Stimulated activated CD8-positive, alpha-beta memory T cell treated with anti-CD3 and anti-CD28 coated beads, Interleukin-15, amount 100 ng/mL, for 1 hour (primary cell): ENCODE measurements at places on chromosomes 6 and 20.
A peak's percentile ranks its signal among the peaks of the same experiment; 100 is the strongest.

DNA sequence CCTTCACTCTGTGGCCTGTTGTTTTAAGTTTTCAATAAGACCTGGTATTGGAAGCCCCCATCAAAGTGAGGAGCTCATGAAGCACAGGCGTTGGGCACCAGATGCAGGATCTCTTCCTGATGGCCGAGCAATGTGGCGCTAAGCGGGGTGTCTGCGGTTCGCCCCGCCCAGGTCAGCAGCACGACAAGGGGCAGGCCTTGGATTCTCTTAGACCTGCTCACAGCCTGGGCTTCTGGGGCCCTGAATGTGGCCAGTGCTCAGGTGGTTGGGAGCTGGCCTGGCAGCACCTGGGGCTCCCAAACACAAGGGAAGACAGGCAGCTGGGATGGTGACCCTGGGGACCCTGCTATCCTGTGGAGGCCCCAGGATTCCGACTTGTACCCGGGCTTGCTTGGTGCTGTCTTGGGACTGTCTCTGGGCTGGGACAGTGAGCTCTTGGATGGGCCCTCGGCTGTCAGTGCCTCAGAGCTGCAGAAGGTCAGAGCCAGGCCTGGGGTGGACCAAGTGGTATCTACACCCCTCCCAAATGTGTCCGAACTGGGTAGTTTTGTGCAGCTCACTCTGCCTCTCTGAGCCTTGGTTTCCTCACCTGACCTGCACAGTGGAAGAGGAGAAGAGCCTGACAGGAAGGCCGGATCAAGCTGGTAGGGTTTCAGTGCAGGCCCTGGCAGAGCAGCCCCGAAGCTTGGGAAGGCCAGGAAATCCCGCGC, 69.1 kb downstream of the PHACTR3 start:
- no peak for DNase-seq

- DNase-seq: peak; percentile 1
Measured at GRCh38 chr20:13302647-13303450, 81.8 kb downstream of the ISM1 start.

GRCh38 chr20:50220894-50221365, 30.3 kb downstream of the CEBPB start:
- DNase-seq: no peak

DNA sequence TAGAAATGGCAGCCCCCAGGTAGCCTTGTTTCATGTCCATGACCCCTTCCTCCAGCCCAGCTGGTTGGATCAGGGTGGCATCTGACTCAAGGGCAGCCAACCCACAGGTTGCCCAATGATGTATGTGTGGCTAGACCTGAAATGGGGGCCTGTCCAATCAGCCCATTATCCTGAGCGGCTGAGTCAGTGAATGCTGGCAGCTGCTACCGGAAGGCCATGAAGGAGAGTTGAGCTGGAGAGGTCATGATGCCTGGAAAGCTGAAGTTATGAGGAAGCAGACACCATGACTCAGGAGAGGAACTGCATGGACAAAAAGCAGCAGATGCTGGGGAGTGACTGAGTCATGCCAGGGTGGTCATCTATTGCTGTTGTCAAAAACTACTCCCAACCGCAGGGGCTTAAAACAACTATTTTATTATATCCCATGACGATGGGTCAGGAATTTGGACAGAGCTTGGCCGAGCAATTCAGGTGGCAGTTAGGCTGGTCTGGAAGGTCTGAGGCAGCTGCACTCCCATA, 67.3 kb downstream of the MDGA1 start:
- DNase-seq: no peak

DNA sequence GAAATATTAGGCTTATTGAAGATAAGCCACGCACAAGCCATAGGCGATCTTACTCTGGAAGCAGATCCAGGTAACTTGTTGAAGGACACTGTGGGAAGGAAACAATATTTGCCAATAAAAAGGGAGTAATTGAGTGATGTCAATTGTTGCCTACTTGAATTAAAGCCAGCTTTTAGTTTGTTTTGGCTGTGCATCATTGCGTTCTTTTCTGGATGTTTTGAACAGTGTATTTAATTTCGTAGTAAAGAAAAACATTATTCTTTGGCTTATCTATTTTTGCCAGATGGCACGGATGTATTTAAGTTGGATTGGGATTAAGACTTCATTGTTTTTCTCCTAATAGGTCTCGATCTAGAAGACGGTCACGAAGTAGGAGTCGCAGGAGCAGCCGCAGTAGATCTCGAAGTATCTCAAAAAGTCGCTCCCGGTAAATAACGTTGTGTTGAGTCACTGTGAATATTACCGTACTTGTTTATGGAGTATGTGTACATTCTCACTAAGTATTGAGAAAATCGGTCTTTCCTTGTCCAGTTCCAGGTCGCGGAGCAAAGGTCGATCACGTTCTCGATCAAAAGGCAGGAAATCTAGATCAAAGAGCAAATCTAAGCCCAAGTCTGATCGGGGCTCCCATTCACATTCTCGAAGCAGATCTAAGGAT, 2.6 kb downstream of the SRSF6 start:
- DNase-seq: no peak

DNA sequence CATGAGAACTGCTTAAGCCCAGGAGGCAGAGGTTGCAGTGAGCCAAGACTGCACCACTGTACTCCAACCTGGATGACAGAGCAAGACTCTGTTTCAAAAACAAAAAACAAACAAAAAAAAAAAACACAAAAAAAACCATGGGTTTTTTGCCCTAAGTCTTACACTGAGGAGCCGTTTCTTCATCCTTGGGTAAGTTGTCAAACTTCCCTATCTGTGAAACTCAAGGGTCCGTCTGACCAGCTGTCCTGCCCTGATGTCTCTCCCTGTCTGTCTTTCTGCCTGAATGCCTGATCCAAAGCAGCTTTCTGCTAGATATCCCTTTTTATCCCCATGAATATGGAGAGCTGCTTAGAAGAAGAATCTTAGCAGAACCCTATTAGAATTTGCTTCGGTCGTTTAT, 41.3 kb upstream of the CLDN20 start:
- DNase-seq: no peak

DNA sequence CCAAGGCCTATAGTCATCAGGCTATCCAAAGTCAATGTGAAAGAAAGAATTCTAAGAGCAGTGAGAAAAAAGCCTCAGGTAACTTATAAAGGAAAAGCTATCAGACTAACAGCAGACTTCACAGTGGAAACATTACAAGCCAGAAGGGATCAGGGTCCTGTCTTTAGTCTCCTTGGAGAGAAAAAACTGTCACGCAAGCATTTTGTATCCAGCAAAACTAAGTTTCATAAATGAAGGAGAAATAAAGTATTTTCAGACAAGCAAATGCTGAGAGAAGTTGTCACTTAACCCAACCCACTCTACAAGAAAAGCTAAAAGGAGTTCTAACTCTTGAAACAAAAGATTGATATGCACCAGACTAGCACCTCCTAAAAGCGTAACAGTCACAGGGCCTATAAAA, 28.1 kb downstream of the CITED2 start:
- DNase-seq: no peak

- no peak for DNase-seq
Measured at GRCh38 chr20:35981969-35982368, 13.6 kb downstream of the CNBD2 start.

- DNase-seq: peak; percentile 12
Measured at GRCh38 chr6:159727717-159728445, 575 bp downstream of the WTAP start.

DNA sequence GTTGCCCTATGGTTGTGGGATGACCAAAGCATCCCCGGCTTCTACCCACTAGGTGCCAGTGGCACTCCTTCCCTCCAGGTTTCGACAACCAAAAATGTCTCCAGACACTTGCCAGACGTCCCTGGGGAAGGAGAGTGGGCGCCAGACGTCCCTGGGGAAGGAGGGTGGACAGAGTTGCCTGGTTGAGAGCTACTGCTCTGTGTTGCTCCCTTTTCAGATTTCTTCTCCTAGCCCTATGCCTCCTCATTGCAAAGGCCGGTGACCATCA, 13.1 kb downstream of the LRRC73 start:
- no peak for DNase-seq

GRCh38 chr6:77180326-77180725, 283.0 kb downstream of the HTR1B start:
- DNase-seq: no peak

DNA sequence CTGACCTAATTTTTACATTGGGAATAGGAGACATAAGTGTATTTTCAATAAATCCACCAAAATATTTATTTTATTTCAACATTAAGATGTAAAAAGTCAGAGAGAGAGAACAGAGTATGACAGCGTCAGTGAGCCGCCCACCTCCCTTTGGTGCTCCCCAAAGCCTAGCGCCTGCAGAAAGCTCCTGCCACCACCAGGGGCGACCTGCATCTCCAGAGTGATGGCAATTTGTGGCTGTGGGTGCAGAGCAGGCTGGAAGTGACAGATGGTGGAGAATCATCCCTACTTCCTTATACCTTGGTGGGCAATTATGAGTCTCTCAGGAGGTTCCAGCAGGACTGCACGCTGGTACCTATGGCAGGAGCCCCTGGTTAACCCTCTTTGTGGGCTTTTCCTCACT, 87.3 kb downstream of the PTPRT start:
- DNase-seq: no peak

DNA sequence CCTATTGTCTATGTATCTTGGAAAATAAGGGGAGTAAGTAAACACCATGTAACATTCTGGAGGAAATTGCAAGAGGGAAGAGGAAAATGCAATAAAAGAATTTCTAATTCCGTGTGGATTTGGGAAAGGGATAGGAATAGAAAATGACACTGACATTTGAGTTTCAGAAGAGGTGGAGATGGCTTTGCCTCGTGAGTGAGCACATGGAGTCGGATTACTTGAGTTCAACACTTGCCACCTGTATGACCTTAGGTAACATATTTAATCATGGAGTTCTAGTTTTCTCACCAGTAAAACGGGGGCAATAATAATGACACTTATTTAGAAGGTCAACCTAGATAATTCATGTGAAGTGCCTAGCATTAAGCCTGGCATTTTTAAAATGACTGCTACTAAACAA, 10.8 kb upstream of the PBOV1 start:
- DNase-seq: no peak

DNA sequence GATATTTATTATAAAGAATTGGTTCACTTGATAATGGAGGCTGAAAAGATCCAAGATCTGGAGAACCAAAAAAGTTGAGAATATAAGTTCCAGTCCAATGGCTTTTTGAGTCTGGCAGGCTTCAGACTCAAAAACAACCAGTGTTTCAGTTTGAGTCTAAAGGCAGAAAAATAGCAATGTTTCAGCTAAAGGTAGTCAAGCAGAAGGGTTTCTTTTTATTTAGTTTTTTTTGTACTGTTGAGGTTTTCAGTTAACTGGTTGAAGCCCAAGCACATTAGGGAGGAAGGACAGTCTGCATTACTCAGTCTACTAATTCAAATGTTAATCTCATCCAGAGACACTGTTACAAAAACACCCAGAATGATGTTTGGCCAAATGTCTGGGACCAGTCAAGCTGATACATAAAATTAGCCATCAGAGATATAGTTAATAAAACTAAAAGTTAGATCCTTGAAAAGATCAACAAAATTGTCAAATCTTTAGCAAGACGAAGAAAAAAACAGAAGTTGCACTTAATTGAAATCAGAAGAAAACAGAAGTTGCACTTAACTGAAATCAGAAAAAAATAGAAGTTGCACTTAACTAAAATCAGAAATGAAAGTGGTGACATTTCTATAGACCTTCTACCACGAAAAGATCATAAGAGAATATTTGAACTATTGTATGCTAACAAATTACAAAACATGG, 980.3 kb upstream of the FLRT3 start:
- no peak for DNase-seq

DNA sequence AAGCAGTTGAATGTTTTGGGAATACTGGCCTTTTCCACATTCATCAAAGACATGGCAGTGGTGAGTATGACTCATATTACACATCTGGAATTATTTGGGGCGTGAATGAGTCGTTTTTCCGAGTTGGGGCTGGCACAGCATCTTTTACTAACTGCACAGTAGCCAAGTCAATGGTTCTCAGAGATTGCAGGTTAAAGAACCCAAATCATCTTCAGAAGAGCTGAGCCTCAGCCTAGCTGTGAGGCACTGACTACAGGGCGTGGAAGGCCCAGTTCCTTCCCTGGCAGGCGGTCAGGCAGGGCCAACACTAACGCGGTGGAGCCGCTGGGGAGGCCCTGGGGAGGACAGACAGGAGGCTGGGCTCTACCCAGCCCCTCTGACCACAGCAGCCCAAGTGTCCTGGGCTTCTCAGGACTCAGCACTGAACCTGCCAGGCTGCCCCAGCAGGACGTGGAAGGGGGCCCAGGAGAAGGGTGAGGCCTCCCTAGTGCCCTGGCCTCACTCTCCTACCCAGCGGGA, 20.1 kb upstream of the HELZ2 start:
- DNase-seq: no peak

DNA sequence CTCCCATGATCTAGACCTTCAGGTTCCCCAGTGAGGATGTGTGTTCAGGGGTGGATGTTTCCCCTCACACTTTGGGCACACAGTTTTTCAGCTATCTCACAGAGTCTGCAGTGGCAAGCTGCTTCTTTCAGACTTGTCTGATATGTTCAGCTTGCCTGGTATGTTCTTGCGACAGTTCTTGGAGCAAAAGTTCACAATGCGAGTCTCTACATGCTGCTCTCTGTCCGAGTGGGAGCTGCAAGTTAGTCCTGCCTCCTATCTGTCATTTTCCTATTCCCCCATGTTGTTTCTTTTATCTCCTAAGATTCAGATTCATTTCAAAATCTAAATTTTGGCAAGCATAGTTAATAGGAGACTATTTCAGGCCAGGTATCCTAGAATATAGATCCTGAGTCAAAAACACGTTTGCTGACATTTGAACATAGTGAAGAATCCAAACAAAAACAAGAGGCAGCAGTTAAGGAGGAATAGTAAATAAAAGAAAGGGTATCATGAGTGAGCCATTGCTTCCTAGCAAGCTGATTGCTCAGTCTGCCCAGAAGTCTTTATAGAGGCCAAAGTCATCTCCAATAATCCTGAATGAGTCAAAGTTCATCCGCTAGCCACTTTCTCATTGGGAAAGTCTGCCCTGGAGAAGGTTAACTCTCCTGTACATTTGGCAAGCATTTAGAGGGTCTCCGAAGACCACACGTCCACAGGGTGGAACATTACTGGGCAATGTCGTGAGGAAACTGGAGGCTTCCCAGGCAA, 140.2 kb upstream of the MOCS1 start:
- no peak for DNase-seq

DNA sequence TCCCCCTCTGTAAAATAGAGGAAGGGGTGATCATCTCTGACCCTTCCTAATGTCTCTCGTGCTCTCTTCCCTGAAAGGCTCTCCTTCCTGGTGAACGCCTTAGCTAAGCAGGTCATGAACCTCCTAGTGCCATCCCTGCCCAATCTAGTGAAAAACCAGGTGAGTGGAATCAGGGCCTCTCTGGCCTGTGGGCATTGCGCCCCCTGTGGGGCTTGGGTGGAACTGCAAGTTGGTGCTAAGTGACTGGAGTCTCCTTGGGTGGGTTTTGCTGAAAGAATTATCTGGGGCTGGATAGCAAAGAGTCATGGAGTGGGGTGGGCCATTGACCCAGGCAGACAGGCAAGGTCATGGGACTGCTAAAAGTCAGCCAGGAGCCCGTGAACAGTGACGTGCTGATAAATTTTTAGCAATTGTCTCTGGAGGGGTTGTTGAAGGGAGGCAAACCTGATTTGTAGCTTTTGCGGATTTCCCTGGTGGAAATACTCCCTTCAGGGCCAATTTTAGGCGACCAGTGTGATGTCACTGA, 8.9 kb downstream of the BPIFB1 start:
- peak; percentile 36 for DNase-seq
